GM12891 (cell line): ENCODE measurements at places on chromosomes 2 and 18.

DNA sequence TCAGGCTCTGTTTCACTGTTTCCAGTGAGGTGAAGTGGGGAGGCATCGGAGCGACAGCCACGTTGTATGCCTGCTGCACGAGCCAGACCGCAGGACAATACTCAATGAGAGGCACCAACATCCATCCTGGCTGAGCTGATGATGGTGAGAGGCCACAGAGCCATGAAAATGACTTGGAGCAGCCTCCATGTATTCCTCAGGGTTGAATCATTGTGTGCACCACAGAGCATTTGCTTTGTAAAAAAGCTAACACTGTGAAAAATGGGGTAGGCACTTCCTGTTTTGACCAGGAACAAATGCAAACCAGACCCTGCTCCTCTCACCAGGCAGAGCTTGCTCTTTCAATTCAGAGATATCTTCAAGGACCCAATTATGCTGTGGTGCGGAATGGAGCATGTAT is 87.2 kb downstream of the LPIN1 start:
- DNase-seq, result no peak

GRCh38 chr2:24336811-24337210 is 23.5 kb downstream of the ITSN2 start:
- DNase-seq, result no peak

GRCh38 chr2:127636248-127637235 is 9.4 kb upstream of the GPR17 start:
- no peak for DNase-seq

GRCh38 chr18:76588601-76589226 is 93.7 kb upstream of the ZNF516 start:
- DNase-seq, result no peak

GRCh38 chr2:42113452-42113851 is 55.7 kb upstream of the EML4 start:
- DNase-seq, result no peak

DNA sequence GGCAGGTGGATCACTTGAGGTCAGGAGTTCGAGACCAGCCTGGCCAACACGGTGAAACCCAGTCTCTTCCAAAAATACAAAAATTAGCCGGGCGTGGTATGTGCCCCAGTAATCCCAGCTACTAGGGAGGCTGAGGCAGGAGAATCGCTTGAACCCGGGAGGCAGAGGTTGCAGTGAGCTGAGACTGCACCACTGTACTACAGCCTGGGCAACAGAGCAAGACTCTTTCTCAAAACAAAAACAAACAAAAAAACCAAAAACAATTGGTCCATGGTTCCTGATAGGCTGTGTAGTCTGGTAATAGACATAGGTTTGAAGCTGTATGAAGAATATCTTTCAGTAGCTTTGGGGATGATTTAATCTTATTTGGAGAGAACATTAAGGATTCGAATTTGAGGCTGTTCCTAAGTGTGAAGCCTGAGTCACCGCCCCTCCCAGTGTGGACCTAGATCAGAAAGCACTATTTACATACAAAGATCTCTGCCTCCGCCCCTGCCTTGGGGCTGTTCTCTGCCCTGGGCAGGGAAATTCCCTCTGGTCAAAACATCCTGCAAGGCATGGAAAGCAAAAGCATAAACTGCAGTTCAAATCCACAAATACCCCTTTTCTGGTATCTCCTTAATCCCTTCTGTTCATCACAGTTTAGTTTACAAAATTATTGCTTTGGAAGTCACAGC is 52.8 kb upstream of the PMAIP1 start:
- peak; percentile 49 for DNase-seq

DNA sequence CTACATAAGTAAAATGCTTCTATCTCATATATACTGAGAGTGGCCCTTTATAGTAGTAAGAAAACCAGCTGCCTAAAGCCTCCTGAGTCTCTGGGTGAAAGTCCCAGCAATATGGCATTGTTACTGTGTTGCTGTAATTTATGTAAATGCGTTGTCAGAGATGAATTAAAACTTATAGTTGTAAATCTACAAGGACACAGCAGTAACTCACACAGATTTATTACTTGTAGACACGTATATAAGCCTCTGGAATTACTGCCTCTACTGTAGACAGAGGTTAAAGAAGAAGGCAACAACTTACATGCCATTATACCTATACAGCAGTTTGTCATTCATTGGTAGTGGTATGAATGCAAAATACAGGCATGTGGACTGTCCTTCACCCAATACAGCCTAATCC is 169.1 kb upstream of the BOD1L2 start:
- DNase-seq, result no peak

GRCh38 chr2:157395811-157396210 is 48.1 kb downstream of the CYTIP start:
- DNase-seq, result no peak

GRCh38 chr2:165969227-165969626 is 15.7 kb upstream of the TTC21B start:
- no peak for DNase-seq

DNA sequence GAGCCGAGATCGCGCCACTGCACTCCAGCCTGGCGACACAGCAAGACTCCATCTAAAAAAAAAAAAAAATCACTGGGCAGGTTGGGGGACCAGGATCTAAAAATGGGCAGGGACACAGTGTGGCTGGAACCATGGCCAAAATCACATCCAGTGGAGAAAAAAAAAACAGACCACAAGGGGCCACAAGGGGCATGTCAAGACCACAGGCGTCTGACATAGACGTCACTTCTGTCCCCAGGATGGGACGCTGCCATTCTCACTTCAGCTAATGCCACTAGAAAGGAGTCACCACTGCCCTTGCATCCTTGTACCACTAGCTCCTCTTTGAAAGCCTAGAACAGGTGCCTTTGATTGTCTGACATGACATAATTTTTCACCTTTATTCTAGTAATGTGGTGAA is 2.5 kb upstream of the POMC start:
- DNase-seq, result no peak

- DNase-seq, result no peak
Observed at GRCh38 chr2:182818501-182818900, 47.9 kb downstream of the FRZB start.

DNA sequence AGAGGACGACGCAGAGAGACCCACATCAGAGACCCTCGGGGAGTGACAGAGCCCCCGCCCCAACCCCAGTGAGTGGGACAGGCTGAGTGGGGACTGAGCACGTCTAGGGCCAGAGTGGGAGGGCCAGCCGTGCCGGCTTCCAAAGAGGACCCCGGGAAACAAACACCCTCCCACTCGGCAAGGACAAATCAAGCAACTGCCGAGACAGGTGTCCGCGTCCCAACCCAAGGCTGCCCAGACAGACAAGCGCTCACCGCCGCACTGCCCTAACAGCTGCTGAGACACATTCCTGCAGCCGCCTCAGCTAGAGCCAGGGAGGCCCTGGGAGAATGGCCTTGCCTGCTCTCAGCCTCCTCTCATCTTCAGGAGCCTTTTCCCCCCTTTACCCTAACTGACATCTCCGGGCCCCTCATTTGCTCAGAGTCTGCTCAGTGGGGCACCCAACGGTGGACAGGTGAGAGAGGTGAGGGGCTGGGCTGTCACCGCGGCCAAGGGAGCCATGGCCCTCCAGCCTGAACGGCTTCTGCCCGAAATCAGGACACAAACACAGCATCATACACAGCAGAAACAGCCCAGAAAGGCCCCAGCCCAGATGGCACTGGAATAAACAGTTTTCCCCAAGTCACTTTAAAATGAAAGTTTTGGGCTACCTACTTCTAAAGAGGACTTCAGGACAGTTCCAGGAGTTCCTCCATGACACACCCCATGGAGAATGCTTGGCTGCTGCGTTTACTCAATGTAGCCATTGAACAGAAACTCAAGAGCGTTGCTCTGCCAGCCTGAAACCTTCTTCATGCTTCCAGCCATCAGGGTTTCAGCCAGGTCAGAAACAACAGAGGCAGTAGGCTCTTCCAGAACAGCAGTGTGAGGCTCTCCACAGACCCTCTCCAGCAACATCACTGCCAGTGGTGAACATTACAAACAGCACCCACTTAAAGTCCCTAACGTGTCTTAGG is 23.6 kb downstream of the SLC66A2 start:
- no peak for DNase-seq

DNA sequence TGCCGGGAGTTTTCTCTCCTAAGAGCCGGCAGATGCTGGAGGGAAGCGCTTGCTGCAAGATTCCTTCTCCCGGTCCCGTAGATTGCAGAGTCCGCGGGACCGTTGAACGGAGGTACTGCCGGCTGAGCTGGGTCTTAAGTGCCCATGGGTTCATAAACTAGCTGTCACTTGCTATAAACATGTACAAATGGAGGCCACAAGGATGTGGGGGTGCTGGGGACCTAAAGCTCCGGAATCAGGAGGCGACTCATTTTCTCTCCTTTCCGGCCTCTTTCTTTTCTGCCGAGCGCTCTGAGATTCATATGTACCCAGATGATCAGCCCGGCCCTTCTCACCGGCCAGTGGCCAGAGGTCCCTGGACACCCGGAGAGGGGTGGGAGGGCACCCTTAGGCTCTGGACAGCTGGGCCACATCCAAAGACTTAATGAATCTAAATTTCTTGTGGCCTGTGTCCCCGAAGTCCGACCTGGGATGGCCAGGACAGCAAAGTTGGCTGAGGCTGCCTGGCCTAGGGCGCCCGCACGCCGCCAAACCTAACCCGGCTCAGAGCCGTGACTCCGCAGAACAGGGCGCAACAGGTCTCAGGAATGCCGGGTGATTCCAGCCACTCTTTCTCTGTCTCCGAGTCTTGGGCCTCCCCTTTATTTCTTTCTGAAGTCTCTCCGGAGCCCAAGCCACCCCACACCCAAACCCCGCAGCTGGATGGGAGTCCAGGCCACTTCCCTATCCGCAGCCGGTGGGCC is 2.4 kb upstream of the PAX3 start:
- DNase-seq, result no peak

DNA sequence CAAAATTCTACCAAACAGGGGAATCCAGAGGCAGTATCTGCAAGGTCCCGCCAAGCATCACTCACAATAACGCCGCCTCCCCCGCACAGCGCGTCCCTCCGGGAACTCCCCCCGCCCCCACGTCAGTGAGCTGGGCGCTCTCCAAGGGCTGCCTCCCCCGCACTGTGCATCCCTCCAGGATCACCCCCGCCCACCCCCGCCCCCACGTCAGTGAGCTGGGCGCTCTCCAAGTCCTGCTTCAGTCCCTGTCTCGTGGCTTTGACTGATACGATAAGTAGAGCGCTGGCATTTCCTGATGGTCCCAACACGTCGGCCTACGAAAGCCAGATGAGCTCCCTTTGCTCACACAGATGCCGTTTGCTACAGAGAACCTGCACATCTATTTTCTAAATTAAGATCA is 130.7 kb upstream of the TPO start:
- DNase-seq, result no peak

DNA sequence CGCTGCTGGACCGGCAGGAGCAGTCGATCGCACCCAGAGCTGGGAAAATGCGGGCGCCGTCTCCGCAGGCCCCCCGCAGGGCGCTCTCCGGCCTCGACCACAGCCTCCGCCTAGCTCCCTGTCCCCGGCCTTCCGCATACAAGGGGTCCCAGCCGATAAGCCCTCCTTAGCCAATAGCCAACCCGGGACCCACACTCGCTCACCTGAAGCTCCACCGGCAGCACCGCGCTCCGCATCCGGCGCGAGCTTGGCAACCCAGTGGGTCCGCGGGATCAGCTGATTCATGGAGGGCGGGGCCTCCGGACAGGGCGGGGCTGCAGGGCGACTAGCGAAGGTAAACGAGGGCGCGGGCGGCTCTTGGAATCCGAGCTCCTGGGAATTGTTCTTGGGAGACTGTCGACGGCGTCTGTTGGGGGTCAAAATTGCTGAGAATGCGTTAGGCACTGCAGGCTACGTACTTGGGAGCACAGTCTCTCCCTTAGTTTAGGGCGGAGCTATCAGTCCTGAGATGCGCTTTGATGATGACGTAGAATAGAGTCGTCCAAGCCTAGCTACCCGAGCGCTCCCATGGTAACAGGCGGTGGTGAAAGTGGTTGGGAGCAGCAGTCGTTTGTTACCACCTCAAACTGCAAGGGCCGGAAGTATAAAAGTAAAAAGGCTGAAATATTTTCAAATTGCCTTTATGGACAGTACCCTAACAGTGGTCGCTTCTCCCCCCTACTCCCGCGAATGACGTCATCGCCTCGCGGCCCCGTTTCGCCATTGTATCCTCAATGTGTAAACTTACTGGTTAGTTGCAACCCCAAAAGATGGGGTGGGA is at the start of gene ALS2:
TSS of gene ALS2 (minus strand) at position 260 of the 820 bp plus-strand sequence. CDS start 12,048 bp downstream, outside the sequence.
- peak; percentile 76 for DNase-seq

- no peak for DNase-seq
Observed at GRCh38 chr18:33937270-33937816, 287.4 kb downstream of the NOL4 start.

- DNase-seq, result no peak
Observed at GRCh38 chr2:55090702-55091101, 40.5 kb upstream of the RTN4 start.

- no peak for DNase-seq
Observed at GRCh38 chr2:191862156-191862775, 15.4 kb upstream of the CAVIN2 start.
